ENCODE measurements at places on chromosomes 11 and 22.

- DNase-seq: no peak
These were observed 17.6 kb downstream of the ATXN10 start for GRCh38 chr22:45689211-45689610.

DNA sequence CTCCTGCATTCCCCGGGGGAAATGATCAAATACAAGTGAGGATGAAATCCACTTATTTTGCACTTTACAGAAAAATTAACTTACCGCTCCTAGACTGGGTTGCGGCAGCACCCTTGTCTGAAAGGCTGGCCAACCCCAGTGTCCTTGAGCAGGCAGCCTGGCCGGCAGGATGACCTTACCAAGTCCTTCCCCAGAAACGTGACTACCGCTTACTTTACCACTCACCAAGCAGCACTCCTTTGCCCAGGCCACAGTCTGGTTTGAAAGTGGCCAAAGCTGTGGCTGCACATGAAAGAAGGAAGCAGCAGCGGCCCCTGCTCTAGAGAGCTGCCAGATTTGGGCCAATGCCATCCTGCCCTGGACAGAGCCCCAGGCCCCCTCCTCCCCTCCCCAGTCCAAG lies 20.3 kb downstream of the MYH9 start:
- DNase-seq: no peak

GRCh38 chr22:40413873-40414272 lies 43.5 kb downstream of the SGSM3 start:
- DNase-seq: no peak

- no peak for DNase-seq
These were observed 17.4 kb downstream of the RIBC2 start for GRCh38 chr22:45430871-45431270.

GRCh38 chr22:44429941-44430587 lies 68.0 kb downstream of the RTL6 start:
- no peak for DNase-seq

GRCh38 chr11:62497132-62497801 lies 49.3 kb downstream of the AHNAK start:
- peak; percentile 8 for DNase-seq

DNA sequence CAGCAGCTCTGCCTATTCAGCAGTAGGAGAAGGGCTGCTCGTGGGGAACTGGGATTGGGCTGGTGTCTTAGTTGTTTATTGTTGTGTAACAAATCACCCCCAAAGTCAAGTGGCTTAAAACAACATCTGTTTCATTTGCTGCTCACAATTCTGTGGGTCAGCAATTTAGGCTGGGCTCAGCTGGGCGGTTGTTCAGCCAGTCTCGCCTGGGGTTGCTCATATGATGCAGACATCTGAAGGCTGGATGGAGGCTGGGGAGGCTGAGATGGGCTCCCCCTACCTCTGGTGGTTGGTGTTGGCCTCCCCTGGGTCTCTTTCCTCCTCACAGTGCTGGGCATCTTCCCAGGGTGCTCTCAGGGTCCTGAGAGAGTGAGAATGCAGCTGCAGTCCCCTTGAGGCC lies 43.3 kb upstream of the PARVG start:
- no peak for DNase-seq

DNA sequence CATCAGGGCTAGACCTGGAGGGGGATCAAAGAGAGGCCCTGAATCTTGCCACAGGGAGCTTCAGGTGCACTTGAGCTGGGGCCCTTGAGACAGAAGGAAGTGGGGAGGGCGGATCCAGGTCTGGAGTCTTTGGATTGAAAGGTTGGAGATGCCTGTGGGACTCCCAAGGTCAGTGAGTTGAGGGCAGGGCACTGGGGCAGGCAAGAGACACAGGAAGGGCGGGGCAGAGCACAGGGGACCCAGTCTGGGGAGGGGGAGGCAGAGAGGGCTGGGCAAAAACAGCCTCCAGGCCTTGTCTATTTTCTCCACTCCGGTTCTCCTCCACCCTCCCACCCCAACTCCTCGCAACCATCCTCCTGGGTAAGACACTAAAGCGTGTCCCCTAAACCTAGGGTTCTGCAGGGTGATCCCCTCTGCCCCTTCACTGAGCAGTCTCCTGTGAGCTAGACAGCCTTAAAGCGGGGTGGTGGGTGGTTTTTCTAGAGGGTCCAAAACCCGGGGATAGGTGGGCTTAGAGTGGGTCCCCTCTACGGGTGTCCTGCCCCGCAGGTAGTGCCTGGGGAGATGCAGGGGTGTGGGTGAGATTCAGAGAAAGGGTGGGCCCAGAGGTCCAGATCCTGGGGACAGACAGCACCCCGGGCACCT lies 38.6 kb upstream of the CELSR1 start:
- no peak for DNase-seq

DNA sequence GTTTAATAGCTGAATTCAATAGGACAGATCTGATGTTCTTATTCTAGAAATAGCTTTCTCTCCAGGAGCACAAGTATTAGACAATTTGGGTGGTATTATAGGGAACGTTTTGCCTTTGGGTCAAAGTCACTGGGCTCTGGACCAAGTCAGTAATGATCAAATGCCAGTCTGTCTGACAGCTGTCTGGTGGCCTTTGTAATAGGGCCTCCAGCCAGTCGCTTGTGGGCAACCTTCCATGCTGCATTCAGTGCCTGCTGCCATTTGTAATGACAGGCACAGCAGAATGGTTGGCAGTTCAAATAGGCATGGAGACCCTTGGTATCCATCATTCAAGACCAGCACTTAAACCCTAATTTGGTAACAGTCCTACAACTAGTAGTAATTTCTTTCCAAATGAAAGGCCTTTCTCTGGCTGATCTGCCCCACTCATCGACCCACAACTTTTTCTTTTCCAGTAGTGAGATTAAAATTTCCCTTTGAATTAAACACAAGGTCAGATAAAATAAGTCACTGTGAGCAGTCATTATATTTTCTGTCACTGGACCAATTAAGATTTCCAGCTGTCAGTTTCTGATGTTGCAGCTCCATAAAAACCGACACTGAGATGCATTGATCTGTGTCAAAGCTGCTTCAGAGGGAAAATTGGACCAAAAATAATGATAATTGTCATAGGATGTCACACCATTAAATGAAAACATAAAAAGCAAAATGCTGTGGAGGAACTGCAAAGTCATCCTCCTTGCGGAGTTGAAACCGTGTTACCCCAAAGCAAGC lies 1038.1 kb downstream of the LRRC4C start:
- no peak for DNase-seq

DNA sequence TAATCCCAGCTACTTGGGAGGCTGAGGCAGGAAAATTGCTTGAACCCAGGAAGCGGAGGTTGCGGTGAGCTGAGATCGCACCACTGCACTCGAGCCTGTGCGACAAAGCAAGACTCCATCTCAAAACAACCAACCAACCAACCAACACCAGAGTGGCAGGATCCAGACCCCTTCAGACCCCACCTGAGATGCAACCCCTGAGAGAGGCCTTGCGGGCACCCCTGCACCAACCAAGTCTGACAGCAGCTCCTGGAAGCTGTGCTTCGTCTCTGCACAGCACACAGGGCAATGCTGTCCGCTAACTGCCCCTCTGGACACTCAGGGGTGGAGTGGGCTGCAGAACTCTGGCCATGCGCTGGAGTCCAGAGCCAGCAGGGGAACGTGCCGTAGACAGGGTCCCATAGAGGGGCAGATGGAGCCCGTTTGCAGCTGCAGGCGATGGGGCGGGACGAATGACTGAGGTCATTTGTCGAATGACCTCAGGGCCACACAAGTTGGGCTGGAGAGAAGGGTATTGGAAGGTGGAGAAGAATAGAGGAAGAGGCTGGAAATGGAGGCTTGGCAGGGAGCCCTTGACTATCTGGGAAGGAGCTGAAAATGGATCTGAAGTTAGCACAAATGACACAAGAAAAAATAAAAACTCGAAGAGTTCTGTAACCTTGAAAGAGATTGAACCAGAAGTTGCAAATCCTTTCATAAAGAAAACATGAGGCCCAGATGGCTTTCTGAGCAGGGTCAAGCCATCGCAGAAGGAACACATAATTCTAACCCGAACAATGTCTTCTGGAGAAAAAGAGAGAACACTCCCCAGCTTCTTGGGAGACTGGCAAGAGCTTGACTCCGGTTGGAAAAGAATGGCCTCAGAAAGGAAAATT lies 199.7 kb downstream of the CTTN start:
- DNase-seq: no peak

- no peak for DNase-seq
These were observed 23.3 kb downstream of the TSPAN32 start for GRCh38 chr11:2325123-2325522.

GRCh38 chr11:76609736-76610370 lies 60.7 kb downstream of the LRRC32 start:
- no peak for DNase-seq

DNA sequence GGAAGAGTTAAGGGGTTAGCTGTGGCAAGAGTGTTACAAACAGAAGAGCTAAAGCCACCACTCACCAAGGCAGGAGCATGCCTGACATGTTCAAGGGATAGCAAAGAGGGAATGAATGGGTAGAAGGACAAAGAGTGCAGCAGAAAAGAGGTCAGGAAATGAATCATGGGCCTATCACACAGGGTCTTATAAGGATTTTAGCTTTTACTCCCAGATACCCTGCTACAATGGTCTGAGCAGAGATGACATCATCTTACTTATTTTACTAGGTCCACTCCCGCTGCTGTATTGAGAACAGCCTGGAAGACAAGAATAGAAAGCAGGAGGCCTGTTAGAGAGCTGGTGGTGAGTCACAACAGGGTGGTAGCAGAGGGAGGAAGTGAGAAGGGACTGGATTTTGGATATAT lies 9.8 kb downstream of the TRAF6 start:
- DNase-seq: no peak

GRCh38 chr11:32602657-32603415 lies 19.2 kb downstream of the EIF3M start:
- DNase-seq: no peak

- DNase-seq: no peak
These were observed 47.3 kb upstream of the SYN3 start for GRCh38 chr22:33105501-33105911.

GRCh38 chr11:118485273-118485672 lies 42.0 kb upstream of the TTC36 start:
- DNase-seq: no peak

DNA sequence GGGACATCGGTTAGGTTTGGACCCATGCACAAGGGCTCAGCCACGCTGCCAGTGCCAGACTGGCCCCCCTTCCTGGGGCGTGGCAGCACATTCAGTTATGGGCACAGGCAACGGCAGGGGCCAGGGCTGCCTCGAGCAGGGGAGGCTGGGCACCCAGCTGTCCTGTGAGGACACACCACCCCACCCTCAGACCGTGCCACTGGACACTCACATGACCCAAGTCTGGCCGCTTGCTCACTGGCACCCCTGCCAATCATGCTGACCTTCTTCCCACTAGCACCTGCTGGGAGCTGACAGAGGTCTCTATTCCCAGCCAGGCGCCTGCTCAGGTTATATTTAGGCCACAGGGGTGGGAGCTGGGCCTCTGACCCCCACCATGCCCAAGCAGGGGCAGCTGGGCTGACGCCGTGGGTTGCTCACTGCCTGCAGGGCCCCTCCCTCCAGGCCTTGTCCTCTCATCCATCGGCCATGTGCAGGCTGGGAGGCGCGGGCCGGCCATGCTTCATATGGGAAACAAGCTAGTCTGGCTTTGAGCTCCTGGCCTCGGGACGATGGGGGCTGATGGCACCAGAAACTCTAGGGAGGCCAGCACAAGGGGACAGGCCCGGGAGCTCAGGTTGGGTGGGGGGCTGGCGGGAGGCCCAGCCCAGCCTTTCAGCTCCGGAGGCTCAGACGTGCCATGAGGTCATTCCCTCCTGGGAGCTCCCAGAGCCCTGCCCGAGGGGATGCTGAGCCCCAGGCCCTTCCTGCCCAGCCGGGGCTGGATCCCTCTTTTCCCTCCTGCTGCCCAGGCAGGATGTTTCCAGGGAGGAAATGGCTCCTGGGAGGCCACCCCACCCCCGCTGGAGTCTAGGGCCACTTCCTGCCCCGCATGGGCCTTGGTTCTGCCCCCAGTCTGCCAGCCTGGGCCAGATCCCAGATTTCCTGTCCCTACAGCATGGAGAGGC lies 15.2 kb upstream of the TBX1 start:
- DNase-seq: no peak

DNA sequence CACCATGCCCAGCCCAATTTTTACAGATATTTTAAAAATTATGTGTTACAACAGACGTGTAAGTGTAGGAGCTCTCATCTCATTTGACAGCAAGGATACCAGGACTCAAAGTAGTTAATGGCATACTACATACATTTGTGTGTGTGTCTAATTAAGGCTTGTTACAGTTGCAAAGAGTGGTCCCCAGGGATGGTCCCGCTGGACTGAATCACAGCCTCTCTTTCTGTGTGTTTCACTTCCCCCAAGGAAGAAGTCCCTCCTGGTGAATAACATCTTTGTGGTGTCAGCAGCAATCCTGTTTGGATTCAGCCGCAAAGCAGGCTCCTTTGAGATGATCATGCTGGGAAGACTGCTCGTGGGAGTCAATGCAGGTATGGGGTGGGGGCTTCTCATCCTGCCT lies 17.2 kb downstream of the SLC2A11 start:
- DNase-seq: no peak

GRCh38 chr11:88280673-88281316 lies 56.7 kb downstream of the CTSC start:
- no peak for DNase-seq

DNA sequence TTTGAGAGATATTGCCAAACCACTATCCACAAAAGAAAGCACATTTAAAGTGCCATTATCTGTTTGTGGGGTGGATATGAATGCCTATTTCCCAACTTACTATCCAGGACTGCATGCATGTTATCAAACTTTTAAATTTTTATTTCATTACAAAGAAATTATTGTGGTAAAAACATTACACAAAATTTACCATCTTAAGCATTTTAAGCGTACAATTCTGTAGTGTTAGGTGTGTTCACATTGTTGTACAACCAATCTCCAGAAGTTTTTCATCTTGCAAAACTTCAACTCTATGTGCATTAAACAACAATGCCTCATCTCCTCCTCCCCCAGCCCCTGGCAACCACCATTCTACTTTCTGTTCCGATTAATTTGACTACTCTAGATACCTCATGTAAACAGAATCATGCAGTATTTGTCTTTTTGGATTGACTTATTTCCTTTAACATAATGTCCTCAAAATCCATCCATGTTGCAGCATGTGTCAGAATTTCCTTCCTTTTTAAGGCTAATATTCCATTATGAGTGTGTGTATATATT lies 17.6 kb upstream of the CD44 start:
- DNase-seq: no peak

DNA sequence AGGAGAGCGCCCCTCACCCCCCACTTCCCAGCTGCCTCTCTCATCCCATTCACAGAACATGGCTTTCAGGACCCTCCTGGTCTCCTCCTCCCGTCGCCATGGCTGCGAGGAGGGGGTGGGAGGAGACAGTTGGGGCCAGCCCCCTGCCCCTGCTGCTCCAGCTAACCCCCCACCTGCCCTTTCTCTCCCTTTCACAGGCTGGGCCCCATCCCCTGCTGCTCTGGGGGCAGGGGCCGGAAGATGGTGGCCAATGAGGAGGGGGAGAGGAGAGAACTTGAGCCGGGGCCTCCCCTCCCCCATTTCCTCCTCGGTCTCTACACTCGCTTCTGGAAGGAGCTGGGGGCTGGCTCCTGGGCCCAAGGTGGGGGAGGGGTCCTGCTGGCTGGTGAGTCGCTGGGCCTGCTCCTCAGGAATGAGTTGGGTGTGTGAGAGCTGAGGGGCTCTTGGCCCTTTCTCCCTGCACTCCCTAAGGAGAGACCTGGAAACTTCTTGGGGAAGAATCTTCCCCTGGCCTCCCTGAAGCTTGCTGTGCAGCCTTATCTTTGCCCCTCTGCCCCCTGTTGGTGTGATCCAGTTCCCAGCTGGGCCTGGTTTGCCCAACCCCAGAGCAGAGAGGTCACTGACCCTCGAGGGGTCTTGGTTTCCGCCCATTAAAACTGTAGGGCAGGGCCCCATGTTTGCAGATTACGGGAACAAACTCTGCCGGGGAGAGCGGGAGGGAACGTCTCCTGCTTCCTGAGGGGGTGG lies 10.2 kb downstream of the YPEL4 start:
- DNase-seq: no peak
